ENCODE measurements at places on chromosomes 2 and 18. TPM values are rescaled to one million over a fixed set of nuclear protein-coding genes. Genes with fewer than 3 reads are reported as not detected.
A peak's percentile ranks its signal among the peaks of the same experiment; 100 is the strongest.

The FAM110C gene
- total RNA-seq = not detected

DNA sequence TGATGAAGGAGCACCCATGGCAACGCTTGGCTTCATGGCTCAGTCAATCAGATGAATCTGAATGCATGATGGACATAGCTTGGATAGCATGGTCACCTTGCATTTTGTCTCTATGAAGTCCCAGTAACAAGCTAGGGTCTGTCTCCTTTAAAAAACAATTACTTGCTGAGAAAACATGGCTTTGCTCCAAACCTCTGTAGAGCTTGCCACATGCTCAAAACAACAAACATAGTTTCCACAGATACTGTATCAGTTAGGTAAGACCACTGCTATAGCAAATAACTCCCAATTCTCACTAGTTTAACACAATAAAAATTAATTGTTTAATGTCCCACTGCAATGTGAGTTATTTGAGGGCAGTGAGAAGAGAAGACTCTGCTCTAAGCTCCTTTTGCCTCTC lies 401.0 kb downstream of the IRS1 start:
- DNase-seq = peak; percentile 22
- H3K4me3 ChIP-seq = no peak overlapping the region
- no peak overlapping the region for H3K27ac ChIP-seq
- no peaks in the 10 kb centered on the region for H3K27me3 ChIP-seq
- H3K4me1 ChIP-seq = peaks cover 3% of the 10 kb centered on the region

- no peaks in the 10 kb centered on the region for H3K27me3 ChIP-seq
- peaks cover 19% of the 10 kb centered on the region for H3K4me1 ChIP-seq
- no peaks in the 10 kb centered on the region for H3K36me3 ChIP-seq
- peak; percentile 98 for DNase-seq
- H3K4me3 ChIP-seq = peak overlapping the region; percentile 78
- H3K27ac ChIP-seq = peak overlapping the region; percentile 99
These were observed 2.3 kb upstream of the NR4A2 start for GRCh38 chr2:156334496-156335478.

- no peak overlapping the region for H3K27ac ChIP-seq
- no peaks in the 10 kb centered on the region for H3K36me3 ChIP-seq
- H3K4me1 ChIP-seq = peaks cover 15% of the 10 kb centered on the region
- H3K27me3 ChIP-seq = no peaks in the 10 kb centered on the region
- peak; percentile 72 for DNase-seq
These were observed 160.2 kb downstream of the DPP4 start for GRCh38 chr2:161913865-161914264.

- H3K4me1 ChIP-seq = peaks cover 13% of the 10 kb centered on the region
- H3K27ac ChIP-seq = no peak overlapping the region
- no peaks in the 10 kb centered on the region for H3K27me3 ChIP-seq
- DNase-seq = no peak
These were observed 82.4 kb downstream of the MTCL1 start for GRCh38 chr18:8787794-8788193.

DNA sequence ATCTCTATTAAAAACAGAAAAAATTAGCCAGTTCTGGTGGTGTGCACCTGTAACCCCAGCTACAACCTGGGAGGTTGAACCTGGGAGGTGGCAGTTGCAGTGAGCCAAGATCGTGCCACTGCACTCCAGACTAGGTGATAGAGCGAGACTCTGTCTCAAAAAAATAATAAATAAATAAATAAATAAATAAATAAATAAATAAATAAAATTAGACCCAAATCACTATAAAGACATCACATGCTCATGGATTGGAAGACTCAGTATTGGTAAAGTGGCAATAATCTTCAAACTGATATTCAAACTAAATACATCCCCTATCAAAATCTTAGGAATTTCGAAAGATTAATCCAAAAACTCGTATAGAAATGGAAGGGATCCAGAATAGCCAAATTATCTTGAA lies 15.5 kb upstream of the GALNT1 start:
- no peaks in the 10 kb centered on the region for H3K36me3 ChIP-seq
- peaks cover 4% of the 10 kb centered on the region for H3K27me3 ChIP-seq
- H3K4me1 ChIP-seq = peaks cover 7% of the 10 kb centered on the region
- no peak overlapping the region for H3K4me3 ChIP-seq
- H3K27ac ChIP-seq = no peak overlapping the region

GRCh38 chr2:73983322-73984202 lies 1.1 kb upstream of the TET3 start:
- H3K4me3 ChIP-seq = peak overlapping the region; percentile 50
- no peaks in the 10 kb centered on the region for H3K36me3 ChIP-seq
- H3K27ac ChIP-seq = no peak overlapping the region
- no peaks in the 10 kb centered on the region for H3K27me3 ChIP-seq
- no peak for DNase-seq

- H3K27me3 ChIP-seq = no peaks in the 10 kb centered on the region
- H3K36me3 ChIP-seq = no peaks in the 10 kb centered on the region
- H3K4me1 ChIP-seq = peaks cover 7% of the 10 kb centered on the region
- no peak overlapping the region for H3K27ac ChIP-seq
These were observed 115.6 kb downstream of the IRS1 start for GRCh38 chr2:226683944-226684562.

DNA sequence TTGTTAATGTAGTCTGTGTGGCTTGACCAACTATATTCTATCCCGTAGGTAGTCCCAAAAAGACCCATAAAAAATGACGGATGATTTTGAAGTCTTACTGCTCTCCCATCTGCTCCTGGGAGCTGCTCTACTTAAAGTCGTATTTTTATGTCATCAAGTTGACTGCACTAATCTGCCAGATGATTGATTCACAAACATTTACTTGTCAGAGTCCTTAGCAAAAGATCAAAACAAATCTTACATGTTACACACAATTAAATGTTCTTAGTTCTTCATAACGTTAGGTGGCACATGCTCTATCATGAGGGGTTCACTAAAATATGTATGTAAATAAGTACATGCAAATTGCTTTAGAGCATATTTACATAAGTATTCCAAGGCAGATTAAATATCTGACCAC lies 498.3 kb upstream of the LRRTM4 start:
- no peaks in the 10 kb centered on the region for H3K36me3 ChIP-seq
- H3K4me1 ChIP-seq = no peaks in the 10 kb centered on the region
- no peak overlapping the region for H3K27ac ChIP-seq

DNA sequence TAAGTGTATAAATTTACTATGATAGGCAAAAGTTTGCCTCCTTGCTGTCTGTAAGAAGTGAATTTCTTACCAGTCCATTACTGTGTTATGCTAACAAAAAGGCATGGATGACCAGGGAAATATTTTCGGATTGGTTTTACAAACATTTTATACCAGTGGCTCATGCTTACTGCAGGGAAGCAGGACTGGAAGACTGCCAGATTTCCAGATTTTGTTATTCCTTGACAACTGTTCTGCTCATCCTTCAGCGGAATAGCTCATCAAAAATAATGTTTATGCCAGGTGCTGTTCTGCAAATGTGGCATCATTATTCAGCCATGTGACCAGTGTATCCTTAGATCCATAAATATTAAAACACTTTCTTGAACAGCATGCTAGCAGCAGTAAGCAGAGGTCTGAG lies 40.4 kb upstream of the NETO1 start:
- H3K27me3 ChIP-seq = no peaks in the 10 kb centered on the region
- H3K36me3 ChIP-seq = no peaks in the 10 kb centered on the region
- no peak for DNase-seq
- no peak overlapping the region for H3K4me3 ChIP-seq

Data from GM23248 (cell line).